AG10803 (cell line): ENCODE measurements at places on chromosomes 12 and 14.

- DNase-seq, result no peak
These were observed 13.3 kb upstream of the OTOGL start for GRCh38 chr12:80086025-80086424.

GRCh38 chr12:58583529-58583928 lies 336.8 kb downstream of the LRIG3 start:
- peak; percentile 72 for DNase-seq

DNA sequence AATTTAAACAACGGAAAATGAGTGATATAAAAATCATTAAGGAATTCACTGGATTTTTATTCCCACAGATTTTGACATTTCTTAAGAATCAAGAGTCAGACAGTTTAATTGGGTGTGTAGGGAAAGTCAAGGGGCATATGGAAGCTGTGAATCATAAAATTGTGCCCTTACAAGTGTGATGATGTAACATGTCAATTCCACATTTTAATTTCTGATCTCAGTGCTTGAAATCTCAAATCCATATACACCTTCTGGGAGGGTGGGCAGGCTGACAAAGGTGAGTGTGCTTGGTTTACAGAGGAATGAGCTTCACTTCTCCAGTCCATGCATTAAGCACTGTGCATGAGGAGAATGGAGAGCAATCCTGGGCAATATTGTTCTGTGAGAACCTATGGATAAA lies 1.0 kb upstream of the KRT6A start:
- peak; percentile 16 for DNase-seq

DNA sequence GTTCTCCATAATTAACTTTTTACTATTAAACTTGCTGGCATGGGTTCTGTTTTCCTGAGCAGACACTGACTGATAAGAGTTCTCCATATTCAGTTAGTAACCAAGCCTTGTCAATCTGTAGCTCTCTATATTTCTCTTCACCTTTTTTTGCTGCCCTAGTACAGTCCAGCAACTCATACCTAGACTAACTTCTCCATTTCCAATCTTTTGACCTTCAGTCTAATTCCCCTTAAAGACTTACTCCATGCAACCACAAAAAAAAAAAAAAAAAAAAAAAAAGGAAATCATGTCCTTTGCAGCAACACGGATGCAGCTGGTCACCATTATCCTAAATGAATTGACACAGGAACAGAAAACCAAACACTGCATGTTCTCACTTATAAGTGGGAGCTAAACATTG lies 125.7 kb upstream of the KRAS start:
- DNase-seq, result no peak

DNA sequence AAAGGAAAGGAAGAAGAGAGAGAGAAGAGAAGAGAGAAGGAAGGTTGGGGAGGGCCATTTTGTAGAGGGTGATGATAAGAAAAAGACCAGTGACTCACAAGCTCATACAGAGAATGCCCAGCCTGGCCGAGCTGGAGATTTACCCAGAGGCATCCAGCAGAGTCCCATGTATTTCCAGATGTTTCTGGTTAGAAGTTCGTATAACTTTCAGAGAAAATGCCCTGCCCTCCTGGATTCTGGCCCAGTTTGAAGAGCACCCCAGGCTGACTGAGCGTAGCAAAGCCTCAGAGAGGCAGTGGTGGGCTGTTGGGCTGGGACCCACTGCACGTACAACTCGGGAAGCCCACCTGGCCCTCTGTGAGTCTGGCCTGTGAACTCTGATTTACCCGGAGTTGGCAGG lies 221.8 kb downstream of the SLC41A2 start:
- peak; percentile 93 for DNase-seq

- DNase-seq, result no peak
These were observed 80.7 kb downstream of the CMAS start for GRCh38 chr12:22126758-22127157.

GRCh38 chr12:52181746-52182145 lies 10.1 kb downstream of the KRT80 start:
- DNase-seq, result peak; percentile 73

- DNase-seq, result no peak
These were observed 19.0 kb upstream of the MTHFD1 start for GRCh38 chr14:64369201-64369600.

- DNase-seq, result no peak
These were observed 1949.4 kb upstream of the SEL1L start for GRCh38 chr14:83483063-83483462.
